Effector memory CD8-positive, alpha-beta T cell (primary cell): ENCODE measurements at places on chromosomes 4 and X.
A peak's percentile ranks its signal among the peaks of the same experiment; 100 is the strongest.

DNA sequence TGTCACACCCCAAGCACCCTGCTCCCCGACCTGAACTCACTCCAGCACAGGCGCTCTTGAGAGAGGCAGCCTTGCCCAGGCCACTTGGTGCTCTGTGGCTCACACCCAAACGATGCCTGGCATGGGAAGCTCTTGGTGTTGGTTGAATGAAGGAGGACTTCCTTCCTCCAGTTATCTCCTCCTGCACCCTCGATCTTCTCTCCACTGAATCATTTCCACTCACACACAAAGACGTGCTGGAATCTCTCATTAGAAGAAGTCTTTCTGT lies 90.5 kb upstream of the TRIM2 start:
- H3K36me3 ChIP-seq = peaks cover 6% of the 10 kb centered on the region
- DNase-seq = no peak
- peaks cover 13% of the 10 kb centered on the region for H3K4me1 ChIP-seq
- H3K27ac ChIP-seq = no peak overlapping the region

DNA sequence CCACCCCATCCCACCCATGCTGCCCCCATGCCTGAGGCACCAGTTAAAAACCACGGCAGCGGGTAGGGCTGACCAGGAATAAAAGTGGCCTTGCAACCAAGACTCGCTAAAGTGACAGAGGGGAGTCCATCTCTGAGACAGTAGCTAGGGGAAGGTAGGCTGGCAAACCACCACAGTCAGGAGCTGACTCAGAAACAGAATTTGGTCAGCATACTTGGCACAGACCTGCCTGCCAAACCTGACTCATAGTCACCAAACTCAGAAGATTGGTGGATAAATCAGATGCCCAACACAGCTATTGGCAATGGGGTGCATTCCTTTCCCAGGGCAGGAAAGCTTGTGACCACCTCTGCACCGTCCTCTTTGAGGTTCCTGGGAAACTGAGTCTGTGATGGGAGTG lies 193.8 kb downstream of the BCOR start:
- no peaks in the 10 kb centered on the region for H3K4me1 ChIP-seq
- H3K27ac ChIP-seq = no peak overlapping the region
- H3K36me3 ChIP-seq = no peaks in the 10 kb centered on the region
- H3K27me3 ChIP-seq = no peaks in the 10 kb centered on the region

GRCh38 chr4:17511509-17511949 lies 361 bp downstream of the QDPR start:
- H3K27me3 ChIP-seq = peaks cover under 1% of the 10 kb centered on the region
- peak overlapping the region; percentile 77 for H3K27ac ChIP-seq
- peaks cover 22% of the 10 kb centered on the region for H3K36me3 ChIP-seq
- H3K4me3 ChIP-seq = peak overlapping the region; percentile 89

GRCh38 chr4:123025398-123025797 lies 103.0 kb upstream of the NUDT6 start:
- DNase-seq = no peak
- H3K36me3 ChIP-seq = peaks cover 15% of the 10 kb centered on the region
- no peak overlapping the region for H3K4me3 ChIP-seq
- H3K4me1 ChIP-seq = no peaks in the 10 kb centered on the region

- peaks cover 19% of the 10 kb centered on the region for H3K4me1 ChIP-seq
- peak; percentile 36 for DNase-seq
- H3K4me3 ChIP-seq = peak within 1 kb of the TSS; percentile 94
- H3K27me3 ChIP-seq = no peaks in the 10 kb centered on the region
- peaks cover 12% of the 10 kb centered on the region for H3K36me3 ChIP-seq
Observed at GRCh38 chrX:79366873-79367749, at the start of gene ITM2A. Gene ITM2A (minus strand): TSS chrX:79367334. CDS start chrX:79367215, 119 bp downstream.

- H3K27ac ChIP-seq = no peak overlapping the region
- H3K4me3 ChIP-seq = no peak overlapping the region
- DNase-seq = no peak
- H3K4me1 ChIP-seq = peaks cover 14% of the 10 kb centered on the region
- H3K36me3 ChIP-seq = peaks cover 2% of the 10 kb centered on the region
Observed at GRCh38 chr4:108001540-108002135, 11.9 kb downstream of the HADH start.

DNA sequence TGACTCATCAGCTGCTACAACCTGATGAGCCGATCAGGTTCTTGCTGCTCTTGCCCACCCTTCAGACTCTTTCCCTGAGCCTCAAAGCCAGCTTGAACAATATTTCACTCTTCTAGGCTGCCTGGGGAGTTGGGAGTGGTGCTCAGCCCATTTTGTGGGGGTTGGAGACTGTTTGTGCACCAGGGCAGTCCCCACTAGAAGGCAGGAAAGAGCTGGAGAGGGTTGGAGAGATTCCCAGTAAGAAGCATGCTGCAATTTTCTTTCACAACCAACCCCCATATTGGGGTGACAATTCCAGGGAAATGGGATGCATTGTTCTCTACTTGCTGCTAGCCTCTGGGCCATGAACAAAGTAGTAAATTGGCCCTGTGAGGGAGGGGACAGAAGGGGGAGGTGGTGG lies 44.1 kb downstream of the SLC16A2 start:
- no peak overlapping the region for H3K4me3 ChIP-seq
- DNase-seq = no peak
- H3K36me3 ChIP-seq = no peaks in the 10 kb centered on the region
- no peaks in the 10 kb centered on the region for H3K4me1 ChIP-seq
- no peaks in the 10 kb centered on the region for H3K27me3 ChIP-seq

DNA sequence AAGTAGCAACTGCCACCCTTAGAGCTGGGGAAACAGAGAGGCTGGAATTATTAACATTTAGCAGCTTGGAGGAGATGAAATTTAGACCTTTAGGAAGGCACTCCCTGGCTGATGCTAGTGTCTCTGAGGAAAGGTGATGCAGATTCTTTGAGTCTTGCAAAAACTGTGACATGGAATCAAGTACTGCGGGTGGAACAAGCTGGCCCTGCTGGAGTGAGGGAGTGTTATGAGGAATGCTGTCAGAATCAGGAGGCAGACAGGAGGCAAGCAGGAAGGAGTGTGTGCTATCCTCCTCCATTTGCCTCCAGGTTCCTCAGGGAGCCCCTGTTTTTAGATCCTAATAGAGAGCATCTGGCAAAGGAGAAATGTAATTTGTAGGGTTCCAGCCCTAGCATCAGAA lies 391.7 kb upstream of the PITX2 start:
- no peak for DNase-seq
- no peak overlapping the region for H3K4me3 ChIP-seq
- peaks cover 3% of the 10 kb centered on the region for H3K36me3 ChIP-seq
- H3K27me3 ChIP-seq = no peaks in the 10 kb centered on the region
- H3K27ac ChIP-seq = no peak overlapping the region

DNA sequence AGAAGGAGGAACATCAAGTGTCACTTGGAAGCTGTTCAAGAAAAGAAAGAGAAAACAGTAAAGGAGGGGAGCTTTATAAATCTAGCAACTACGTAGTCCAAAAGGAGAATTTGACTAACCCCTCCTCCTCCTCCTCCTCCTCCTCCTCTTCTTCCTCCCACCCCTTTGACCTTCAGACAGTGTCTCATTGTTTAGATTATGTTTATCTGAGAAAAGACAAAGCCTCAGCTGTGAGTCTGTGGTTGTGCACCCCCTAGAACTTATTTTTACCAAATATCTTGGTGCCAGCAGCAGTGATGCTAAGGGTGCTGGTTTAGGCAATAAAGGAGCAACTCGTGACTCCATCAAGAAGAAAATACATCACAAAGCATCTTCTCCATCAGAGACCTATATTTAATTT lies 68.9 kb upstream of the BMP2K start:
- no peak for DNase-seq
- no peak overlapping the region for H3K4me3 ChIP-seq
- H3K27ac ChIP-seq = no peak overlapping the region
- no peaks in the 10 kb centered on the region for H3K4me1 ChIP-seq
- H3K36me3 ChIP-seq = no peaks in the 10 kb centered on the region
- H3K27me3 ChIP-seq = no peaks in the 10 kb centered on the region

DNA sequence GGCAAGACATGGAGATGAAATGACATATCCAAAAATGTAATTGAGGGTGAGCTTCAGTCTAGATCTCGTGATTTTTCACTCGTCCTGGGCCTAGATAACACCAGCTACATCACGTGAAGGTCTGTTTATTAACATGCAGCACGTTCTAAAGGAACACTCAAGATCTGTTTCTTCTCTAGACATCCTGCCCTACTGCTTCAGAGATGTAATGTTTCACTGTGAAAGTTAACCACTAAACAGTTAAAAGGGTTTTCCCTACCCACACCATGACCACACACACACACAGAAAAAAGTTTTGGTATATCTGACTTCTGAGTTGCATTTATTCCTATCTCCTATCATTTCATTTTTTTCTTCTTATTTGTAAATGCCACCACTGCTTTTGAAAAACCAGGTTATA lies 52.3 kb upstream of the SMIM31 start:
- no peak overlapping the region for H3K4me3 ChIP-seq
- H3K27ac ChIP-seq = no peak overlapping the region
- H3K36me3 ChIP-seq = no peaks in the 10 kb centered on the region
- H3K27me3 ChIP-seq = no peaks in the 10 kb centered on the region

- H3K4me1 ChIP-seq = peaks cover 23% of the 10 kb centered on the region
- peaks cover 6% of the 10 kb centered on the region for H3K36me3 ChIP-seq
- H3K4me3 ChIP-seq = peak overlapping the region; percentile 17
- no peaks in the 10 kb centered on the region for H3K27me3 ChIP-seq
Observed at GRCh38 chrX:110180928-110181310, 137.0 kb downstream of the AMMECR1 start.

DNA sequence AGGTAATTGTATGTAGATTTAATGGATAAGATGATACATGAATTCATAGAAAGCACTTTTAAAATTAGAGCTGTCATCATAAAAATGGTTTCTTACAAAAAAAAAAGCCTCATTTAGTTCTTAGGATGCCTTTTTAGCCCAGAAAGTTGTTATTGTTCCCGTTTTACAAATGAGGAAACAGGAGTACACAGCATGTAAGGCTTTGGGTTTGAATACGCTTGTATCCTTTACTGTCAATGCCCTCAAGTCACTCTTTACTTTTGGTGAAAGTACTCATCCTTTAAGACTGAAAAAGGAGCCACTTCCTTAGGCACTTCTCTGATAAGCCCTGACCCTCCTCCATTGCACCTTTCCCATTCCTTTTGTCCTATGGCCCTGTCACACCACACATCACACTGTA lies 4.9 kb downstream of the EREG start:
- H3K27me3 ChIP-seq = peaks cover 10% of the 10 kb centered on the region
- H3K36me3 ChIP-seq = no peaks in the 10 kb centered on the region
- no peak for DNase-seq
- no peak overlapping the region for H3K4me3 ChIP-seq
